GM12892 (cell line): ENCODE measurements at places on chromosomes 2 and 18.

DNA sequence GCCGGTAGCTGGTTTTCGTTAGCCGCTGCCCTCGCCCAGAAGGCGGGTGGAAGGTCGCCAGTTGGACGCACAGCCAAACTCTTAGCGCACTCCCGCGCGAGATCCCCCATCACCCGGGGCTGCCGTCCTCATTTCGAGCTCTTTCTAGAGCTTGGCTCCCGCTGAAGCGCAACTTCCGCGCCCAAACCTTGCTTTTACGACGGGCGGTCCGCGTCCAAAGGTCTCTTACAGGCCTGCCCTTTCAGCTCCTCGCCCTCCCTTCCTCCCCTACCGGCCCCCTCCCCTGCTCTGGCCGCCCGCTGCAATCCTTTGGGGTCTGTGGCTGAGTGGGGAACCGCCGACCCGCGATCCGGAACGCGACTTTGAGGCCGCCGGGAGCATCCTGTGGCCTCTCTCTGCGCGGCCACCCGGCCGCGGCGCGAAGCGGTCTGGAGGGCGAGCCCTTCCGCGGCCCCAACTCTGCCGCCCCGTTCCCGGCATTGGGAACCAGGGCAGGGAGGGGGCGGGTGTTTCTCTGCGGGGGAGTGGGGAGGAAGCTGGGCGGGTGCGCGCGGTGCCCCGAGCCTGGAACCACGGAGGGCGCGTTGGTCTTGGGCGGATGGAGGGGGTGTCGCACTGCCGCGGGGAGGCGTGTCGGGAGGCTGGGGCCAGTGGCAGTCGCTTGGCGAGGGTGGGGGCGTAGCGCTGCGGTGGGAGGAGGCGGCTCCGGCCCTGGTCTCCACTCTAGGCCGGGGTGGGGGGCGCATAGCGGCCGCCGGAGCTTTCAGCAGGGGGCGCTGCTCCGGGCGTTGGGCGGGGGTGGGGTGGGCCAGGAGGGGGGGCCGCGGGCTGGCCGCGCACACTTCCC, at the start of gene GDF7:
Gene GDF7, plus strand, starts transcription at position 841 of the 847 bp plus-strand sequence. CDS start 96 bp downstream, outside the sequence.
- DNase-seq = peak; percentile 69

DNA sequence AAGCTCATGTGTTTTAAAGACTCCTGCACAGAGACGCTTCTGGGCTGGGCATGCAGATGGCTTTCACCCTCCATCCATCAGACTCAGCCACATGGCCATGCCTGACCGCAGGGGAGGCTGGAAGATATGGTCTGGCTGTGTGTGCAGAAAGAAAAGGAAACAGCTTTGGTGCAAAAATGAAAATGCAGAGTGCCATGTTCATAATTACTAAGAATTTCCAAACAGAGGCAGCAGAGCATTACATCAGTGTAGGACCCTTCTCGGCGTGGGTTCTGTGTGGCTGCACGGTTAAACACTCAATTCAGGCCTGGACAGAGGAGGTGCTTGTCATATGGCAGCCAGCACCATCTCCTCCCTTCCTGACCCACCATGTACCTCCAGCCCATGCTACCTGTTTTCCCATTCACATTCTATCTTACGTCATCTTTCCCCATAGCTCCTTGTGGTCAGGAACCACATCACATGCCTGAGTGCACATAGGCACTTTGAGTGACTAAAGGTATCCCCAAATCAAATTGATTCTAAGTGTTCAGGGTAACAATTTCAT, 200.3 kb upstream of the ID2 start:
- DNase-seq = no peak

- no peak for DNase-seq
Measured at GRCh38 chr2:164522561-164522981, 98.7 kb downstream of the GRB14 start.

- DNase-seq = no peak
Measured at GRCh38 chr2:199119796-199120195, 337.9 kb downstream of the SATB2 start.

- DNase-seq = no peak
Measured at GRCh38 chr2:75525434-75526310, 35.1 kb downstream of the EVA1A start.

- DNase-seq = no peak
Measured at GRCh38 chr18:9428301-9428706, 47.0 kb upstream of the RALBP1 start.

DNA sequence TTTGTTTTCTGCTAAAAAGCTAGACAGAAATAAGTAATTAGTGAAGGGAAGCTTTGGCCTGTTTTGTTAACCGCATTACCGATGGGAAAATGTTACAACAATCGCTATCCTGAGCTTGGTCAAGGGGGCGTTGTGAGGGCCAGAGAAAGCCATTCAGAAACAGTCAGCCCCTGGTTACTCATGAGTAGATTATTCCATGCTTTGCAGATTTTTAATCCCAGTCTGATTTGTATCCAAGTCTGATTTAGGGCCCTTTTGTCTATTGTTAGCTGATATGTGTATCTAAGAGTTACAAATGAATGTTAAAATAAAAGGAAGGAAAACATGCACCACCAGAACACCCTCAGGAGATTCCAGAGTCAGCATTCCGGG, 99.1 kb downstream of the PRPF40A start:
- no peak for DNase-seq

DNA sequence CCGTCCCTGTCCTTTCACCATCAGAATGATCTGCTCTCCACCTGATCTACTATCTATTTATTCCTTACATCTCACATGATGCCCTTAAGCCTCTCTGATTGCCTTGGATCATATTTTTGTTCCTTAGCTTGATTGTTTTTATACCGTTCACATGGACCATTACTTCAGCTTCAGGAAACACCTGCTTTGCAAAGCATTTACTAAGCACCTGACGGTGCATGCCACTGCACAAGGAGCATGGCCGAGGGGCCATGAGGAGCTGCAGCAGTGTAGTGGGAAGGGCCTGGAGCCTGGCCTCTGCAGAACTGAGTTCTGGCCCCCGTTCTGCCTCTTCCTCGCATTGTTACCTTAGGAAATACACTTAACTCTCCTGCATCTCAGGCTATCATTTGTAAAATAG, 124.1 kb upstream of the NDUFV2 start:
- no peak for DNase-seq

DNA sequence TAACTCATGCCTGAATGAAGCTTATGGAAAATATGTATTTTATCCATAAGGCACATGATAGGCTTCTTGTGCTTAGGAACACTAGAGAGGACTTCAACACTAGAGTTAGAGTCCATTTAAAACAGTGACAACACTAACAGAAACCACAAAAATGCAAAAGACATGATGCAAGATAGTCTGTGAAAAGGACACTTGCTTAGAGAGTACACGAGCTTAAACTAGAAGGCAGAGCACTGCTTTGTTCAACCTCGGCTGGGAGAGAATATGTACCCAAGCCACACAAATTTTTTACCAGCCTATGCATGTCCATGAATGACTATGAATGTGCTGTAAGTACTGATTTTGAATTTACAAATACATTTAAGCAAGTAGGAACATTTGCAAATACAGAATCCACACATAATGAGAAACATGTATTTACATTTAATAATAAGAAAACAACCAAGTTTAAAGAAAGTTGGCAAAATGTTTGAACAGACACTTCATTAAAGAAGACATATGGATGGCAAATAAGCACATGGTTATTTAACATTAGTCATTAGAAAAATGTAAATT, 130.6 kb downstream of the SPOPL start:
- DNase-seq = no peak

DNA sequence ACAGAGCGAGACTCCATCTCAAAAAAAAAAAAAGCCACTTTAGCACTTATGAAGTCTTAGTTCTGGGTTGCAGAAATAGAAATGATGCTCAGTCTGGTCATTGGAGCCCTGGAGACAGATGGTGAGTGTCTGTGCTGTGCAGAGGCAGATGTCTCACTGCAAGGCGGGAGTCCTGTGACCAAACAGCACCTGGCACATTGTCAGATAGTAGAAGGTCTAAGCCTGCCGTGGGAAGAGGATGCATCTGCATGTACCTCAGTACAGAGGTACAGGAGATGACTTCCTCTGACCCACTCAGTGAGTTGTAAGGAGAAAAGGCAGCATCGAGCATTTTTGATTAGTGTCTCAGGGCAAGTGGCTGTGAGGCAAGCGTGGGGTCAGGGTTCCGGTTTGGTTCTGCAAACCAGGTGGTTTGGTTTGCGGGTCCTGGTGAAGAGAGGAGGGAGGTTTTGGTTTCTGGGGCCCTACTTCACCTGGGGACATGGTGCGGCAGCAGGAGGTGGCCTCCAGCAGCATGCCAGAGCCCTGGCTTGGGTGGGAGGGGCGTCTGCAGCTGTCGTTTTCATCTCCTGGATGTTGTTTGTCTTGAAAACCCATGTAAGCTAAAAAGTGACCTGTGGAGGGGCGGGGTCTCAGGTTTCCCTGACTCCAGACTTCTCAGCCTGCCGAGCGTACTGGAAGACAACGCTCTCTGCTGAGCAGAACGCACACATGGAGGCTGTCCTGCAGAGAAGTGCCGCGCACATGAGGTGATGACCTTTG, 3.8 kb downstream of the RBFA start:
- no peak for DNase-seq

DNA sequence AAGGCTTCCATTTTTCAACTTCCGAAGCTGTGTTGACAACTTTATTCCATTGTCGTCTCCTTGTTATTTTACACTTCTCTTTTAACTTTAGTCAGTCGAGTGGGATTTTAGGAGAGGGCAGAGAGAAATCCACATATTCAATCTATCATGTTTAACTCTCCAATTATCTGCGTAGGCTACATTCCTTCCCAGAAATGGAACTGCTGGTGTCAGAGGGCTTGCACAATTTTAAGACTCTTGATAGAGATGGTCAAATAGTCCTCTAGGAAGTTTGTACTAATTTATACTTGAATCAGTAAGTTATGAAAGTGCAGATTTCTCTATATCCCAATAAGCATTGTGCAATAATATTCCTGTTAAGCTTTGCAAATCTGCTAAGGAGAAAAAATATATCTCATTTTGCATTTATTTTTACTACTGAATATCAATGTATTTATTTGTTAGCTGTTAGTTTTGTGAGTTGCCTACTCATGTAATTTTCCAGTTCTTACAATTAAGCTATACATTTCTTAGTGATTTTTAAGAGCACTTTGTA, 95.6 kb downstream of the CYP26B1 start:
- no peak for DNase-seq

GRCh38 chr18:62625019-62625418, 90.3 kb upstream of the PHLPP1 start:
- no peak for DNase-seq
